ENCODE measurements at places on chromosomes 7 and 10.

DNA sequence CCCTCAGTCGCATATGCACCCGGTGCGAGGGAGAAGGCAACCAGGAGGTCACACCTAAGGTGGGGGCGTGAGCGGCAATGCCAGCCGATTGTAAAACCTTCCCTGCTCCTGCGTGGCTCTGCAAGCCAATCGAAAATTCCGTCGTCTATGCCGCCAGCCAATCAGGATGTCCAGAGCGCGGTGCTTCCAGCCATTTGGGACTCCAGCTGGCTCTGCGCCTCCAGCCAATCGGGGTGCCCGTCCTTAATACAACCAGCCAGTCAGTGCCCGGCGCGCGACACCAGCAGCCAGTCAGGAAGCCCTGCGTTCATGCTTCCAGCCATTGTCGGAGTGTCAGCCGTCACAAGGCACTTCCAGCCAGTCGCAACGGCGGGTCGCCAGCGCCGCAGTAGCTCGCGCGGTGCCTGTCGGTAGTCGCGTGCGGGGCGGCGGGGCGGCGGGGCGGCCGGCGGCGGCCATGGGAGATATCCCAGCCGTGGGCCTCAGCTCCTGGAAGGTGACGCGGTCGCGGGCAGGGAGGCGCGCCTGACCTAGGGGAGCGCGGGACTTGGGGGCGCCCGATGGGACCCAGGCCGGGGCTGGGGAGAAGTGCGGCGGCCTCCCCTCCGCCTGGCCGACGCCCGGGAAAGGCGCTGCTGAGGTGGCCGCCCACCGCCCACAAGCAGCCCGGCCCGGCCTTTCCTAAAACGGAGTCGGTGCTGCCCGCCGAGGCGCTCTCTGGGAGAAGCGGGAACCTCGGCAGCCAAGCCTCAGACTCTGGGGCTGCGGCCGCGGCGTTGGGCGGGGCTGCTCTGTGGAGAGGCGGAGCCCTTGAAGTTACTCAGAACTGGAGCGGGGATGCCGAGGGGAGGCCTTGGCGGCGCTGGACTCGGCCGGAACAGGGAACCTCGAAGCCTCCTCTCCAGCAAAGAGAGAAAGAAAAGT, at the start of gene AKR1E2:
TSS of gene AKR1E2 (plus strand) at position 340 of the 924 bp plus-strand sequence. CDS start at position 458, 118 bp downstream.
- peak; percentile 89 for DNase-seq

GRCh38 chr10:96789571-96790108, 42.5 kb upstream of the LCOR start:
- DNase-seq, result no peak

DNA sequence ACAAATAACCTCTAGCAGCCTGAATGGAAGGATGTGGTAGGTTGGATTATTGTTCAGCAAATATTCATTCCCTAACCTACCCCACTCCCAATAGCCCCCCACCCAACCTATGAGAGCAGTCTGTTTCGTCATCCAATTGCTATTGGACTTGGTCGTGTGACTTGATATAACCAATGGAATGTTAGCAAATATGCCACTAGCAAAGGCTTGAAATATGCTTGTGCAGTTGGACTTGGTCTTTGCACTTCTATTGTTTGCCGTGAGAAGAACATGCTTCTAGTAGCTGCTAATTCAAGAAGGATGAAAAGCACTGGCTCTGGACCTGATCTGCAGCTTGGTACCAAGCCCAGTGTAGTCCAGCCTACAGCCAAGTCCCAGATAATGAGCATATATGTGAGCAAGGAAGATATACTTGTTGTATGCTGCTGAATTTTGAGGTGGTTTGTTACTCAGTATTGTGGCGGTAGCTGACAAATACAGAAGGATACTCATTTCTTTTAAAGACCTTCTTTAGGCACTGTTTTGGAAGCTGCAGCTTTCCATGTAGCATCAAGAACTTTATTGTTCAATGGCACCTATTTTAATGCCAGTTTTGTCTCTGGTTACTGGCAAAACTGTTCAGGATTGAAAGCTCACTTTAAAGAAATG, 180.4 kb downstream of the EXOC4 start:
- no peak for DNase-seq

GRCh38 chr7:140641524-140642195, 1.0 kb upstream of the DENND2A start:
- DNase-seq, result no peak

GRCh38 chr7:141685285-141686023, 16.5 kb downstream of the DENND11 start:
- no peak for DNase-seq

DNA sequence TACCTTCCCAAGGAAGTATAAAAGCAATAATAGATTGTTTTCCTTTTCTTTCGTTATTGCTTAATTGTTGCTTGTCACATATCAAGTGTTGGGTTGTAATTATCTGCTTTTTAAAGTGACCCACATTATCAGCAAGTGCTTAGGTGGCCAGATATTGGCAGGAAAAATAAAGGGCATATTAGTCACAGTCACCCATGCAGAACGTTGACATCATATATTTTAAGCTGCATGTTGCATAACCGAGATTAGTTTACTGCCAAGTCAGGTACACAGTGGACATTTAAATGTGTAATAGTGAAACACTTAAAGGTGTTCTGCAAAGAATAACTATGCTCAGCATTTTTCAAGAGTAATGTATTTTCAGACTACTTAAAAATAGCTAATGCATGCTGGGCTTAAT, 11.4 kb downstream of the NEBL start:
- no peak for DNase-seq

DNA sequence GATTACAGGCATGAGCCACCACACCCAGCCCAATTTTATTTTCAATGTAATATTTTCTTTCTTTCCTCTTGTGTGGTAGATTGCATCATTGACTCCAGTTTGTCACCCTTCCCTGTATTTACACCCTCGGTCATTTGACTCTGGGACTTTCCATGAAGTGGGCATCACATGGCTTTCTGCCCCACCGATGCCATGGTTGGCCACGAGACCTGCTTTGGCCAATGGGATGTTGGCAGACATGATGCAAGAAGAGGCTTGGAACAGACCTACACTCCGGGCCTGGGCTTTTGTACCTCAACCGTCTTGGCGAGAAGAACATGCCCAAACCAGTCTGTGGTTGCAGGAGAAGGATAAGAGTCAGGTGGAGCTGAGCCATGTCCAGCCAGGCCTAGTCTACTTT, 38.8 kb upstream of the CACUL1 start:
- DNase-seq, result no peak

DNA sequence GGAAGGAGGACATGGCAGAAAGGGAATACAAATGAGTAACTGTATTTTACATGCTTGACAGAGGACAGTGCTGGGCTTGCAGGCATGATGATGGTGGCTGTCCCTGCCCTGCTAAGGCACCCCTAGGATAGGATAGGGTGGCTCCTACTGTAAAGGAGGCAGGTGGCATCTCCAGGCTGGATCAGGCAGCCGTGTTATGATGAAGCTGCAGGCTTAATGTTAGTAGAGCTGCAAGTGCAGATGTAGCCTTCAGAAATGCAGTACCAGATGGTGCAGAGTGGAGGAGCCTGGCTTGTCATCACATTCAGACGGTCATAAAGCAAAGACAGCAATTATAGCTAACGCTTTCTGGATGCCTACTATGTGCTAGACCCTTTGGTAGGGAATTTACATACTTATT, 287.9 kb upstream of the PODXL start:
- no peak for DNase-seq

- no peak for DNase-seq
These were observed 87.1 kb upstream of the HDAC9 start for GRCh38 chr7:18408461-18408860.

- DNase-seq, result no peak
These were observed 19.9 kb upstream of the GIMAP8 start for GRCh38 chr7:150430465-150431085.

DNA sequence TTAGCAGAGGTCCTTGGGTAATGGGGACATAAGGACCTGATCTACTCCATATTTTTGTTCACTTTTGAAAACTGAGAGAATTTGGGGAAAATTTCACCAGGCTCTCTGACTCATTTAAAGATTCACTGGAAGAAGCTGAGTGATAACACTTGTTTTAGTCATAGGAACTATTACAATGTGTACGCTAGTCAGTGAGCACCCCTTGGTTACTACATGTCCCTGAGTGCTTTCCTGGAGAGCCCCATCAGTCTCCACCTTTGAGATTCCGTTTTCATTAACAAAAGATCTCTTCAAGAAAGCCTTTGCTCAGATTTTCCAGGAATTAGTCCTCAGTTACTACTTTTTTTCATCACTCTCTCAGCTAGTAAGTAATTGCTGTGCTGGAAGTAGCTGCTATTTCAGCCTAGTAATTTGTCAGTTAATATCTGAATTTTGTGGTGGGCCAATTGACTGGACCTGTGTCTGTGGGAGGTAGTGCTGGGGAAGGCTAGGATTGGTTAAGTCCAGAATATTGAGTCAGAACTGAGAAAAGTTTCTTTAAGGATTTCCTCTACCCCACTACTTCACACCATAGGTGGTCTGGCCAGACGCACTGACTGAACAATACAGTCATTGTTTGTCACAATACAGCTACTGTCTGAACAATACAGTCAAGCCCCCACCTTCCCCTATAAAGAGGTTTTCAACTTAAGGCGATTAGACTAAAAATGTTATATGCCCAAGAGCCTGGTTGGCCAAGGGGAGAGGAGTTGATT, 235.0 kb downstream of the CCDC7 start:
- no peak for DNase-seq

- DNase-seq, result no peak
These were observed 171.7 kb downstream of the KIF20B start for GRCh38 chr10:89873055-89873454.

- DNase-seq, result no peak
These were observed 27.3 kb downstream of the RAB18 start for GRCh38 chr10:27531336-27531847.

- no peak for DNase-seq
These were observed 54.4 kb downstream of the MCMBP start for GRCh38 chr10:119817991-119818888.

- DNase-seq, result no peak
These were observed 39.8 kb downstream of the ATOH7 start for GRCh38 chr10:68192113-68192512.

- no peak for DNase-seq
These were observed 110.2 kb downstream of the FZD1 start for GRCh38 chr7:91374321-91374989.

DNA sequence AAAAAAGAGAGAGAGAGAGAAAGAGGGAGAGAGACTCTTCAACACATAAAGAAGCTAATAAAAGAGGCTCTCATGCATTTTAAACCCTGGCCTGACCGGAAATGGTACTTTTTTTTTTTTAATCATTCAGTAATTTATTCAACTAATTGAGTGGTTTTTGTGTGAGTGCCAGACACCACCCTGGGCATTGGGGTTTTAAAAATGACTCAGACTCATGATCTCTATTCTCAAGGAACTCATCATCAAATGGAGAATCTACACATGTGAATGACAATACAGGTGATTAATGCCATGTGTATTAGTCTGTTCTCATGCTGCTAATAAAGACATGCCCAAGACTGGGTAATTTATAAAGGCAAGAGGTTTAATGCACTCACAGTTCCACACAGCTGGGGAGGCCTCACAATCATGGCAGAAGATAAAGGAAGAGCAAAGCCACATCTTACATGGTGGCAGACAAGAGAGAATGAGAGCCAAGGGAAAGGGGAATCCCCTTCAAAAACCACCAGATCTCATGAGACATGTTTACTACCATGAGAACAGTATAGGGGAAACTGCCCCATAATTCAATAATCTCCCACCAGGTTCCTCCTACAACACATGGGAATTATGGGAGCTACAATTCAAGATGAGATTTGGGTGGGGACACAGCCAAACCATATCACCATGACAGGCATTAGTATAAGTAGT, 158.5 kb upstream of the AUTS2 start:
- DNase-seq, result no peak

DNA sequence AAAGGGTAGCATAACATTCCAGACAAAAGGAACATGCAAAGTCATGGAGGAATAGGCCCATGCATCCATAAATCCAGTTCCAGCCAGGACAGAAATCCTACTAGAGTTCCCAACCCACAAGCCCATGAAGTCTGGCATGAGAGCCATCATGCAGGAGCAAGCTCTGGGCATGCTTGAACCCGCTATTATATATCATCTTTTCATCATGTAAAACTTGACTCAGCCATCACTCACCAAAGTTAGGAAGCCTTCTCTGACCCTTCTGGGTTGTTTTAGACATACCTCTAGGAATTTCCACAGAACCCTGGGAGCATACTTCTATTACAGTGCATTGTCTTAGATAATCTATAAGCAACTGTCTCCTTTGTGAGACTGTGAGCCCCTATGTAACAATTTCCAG, 293.0 kb upstream of the NPSR1 start:
- no peak for DNase-seq

DNA sequence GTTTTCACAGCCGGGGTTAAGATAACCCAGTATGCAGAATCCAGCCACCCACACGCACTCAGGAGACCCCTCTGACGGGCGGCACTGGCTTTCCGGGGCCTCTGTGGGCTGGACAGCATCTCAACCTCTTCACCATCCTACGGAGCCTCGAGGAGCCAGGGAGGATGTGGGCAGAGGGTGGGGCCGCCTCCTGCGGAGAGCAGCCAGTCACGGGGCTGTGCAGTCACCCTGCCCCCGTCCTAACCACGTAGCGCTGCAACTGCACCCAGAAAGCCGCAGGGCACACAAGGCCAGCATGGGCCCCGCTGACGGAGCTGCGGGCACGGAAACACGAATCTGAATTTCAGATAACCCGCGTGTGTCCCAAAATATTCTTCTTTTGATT, 270.3 kb downstream of the ELFN1 start:
- peak; percentile 81 for DNase-seq

GRCh38 chr7:46459942-46460341, 538.9 kb upstream of the IGFBP3 start:
- DNase-seq, result no peak

DNA sequence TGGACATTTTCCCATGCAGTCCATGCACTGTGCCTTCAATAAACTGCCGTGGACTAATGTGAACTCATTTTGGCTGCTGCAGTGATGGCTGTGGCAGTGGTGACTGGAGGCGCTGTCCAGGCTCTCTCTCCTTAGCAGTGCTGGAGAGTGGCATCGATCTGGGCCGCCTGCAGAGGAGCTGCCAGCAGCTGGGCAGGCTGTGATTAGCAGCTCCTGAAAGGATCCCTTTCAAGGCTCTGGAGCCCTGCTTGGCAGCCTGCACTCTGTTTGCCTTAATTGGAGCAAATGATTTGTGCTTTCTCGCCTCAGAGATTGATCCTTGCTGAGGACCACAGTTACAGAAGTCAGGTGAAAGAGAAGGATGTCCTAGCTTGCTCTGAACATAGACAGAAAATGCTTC, 130.1 kb upstream of the VWC2 start:
- no peak for DNase-seq

- no peak for DNase-seq
These were observed 151.7 kb upstream of the PPP2R2D start for GRCh38 chr10:131748831-131749766.

Data from stimulated activated CD4-positive, alpha-beta T cell treated with anti-CD3 and anti-CD28 coated beads, Interleukin-12 subunit alpha, Interleukin-12 subunit beta, amount 100 ng/mL, for 48 hours (primary cell).